ENCODE measurements at places on chromosomes 4 and X.

GRCh38 chr4:123790681-123791080 lies 394.1 kb downstream of the SPRY1 start:
- no peak for DNase-seq

DNA sequence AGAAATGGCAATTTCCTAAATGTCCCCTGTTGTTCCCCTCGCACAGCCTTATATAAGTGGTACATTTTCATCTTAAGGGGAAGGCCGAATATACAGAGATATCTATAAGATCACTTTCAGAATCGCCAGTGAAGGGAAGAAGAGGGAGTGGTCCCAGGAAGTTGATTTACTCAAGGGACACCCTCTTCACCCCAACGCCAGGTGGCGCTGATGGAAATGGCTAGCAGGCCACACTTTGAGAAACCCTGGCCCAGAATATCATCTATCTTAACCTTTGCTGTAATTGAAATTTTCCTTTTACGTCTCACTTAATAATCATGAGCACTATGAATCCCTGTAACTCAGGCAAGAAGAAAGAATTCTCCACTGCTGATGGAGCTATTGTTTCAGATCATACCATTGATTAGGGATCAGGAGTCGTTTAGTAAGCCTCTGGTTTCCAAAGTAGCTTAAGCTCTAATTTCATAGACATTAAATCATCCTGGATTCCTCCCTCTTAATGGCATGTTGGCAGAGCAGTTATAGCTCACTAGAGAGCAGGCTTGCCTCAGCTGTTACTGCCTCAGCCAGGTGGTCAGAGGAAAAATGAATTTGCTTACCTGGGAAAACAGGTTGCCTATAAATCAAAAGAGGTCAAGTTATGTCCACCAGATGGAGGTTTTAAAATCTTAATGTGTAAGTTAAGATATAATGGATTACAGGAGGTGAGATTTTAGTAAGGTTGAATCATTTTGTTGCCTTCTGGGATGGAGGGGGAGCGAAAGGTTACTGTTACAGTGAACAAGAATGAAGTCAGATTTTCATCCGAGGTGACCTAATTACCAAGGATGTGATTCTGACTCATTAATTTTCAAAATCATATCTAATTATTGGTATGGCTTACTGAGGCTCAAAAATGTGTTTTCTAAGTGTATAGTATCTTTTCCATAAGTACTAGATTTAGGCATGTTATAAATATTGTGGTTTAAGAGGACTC lies 941.2 kb upstream of the TENM3 start:
- DNase-seq = peak; percentile 36

- no peak for DNase-seq
These were observed 68.0 kb downstream of the YIPF7 start for GRCh38 chr4:44583393-44583792.

GRCh38 chr4:94722270-94722669 lies 35.5 kb upstream of the BMPR1B start:
- DNase-seq = no peak

DNA sequence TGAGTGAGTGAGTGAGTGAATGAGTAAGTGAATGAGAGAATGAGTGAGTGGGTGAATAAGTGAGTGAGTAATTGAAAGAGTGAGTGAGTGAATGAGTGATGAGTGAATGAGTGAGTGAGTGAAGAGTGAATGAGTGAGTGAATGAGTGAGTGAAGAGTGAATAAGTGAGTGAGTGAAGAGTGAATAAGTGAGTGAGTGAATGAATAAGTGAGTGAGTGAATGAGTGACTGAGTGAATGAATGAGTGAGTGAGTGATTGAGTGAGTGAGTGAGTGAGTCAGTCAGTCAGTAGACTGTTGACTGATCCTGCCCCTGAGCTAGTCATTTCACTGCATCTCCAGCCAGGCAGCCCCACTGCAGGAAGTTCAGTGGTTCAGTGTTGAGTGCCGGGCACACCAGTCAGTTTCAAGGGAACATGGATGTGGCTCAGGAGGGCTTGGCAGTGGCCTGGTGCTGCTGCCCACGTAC lies 228.4 kb upstream of the PSAPL1 start:
- no peak for DNase-seq

DNA sequence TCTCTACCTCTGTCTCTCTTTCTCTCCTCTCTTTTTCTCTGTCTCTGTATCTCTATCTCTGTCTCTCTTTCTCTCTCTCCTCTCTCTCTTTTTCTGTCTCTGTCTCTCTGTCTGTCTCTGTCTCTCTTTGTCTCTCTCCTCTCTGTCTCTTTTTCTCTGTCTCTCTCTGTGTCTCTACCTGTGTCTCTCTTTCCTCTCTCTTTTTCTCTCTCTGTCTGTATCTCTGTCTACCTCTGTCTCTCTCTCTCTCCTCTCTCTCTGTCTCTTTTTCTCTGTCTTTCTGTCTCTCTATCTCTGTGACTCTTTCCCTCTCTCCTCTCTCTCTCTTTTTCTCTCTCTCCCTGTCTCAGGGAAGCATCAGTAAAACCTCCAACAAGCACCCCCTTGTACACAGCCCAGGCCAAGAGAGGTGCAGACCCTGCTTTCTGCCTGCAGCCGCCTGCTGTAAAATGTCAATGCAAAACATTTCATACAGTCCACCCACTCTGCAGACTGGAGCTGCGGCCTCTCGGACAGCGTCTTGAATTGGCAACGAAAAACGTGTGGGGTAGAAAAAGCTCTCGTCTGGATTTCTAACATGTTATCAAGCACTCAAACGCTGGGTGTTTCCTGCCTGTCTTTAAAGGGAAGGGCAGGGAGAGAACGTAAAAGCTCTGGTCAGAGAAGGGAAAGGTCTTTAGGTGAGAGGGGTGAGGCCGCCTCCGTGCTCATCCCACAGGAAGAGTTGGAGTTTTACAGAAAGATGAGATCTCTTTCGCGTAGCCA lies 3.7 kb upstream of the SHOX start:
- DNase-seq = no peak

DNA sequence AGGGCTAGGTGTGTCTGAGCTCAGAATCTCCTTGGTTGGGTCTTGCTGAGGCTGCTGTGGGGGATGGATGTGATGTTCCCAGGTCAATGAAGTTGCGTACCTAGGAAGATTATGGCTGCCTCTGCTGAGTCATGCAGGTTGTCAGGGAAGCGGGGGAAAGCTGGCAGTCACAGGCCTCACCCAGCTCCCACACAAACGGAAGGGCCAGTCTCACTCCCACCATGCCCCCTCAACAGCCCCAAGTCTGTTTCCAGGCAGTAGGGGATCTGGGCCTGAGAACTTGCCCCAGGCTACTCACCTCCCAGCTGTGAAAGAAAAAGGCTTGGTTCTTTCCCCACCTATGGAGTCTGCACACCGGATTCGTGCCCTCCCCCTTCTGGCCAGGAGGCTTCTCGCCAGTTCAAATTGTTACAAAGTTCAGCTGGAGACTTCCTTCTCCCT lies 72.9 kb downstream of the WDR44 start:
- DNase-seq = peak; percentile 5

- DNase-seq = no peak
These were observed 545.7 kb upstream of the PABPC4L start for GRCh38 chr4:134747108-134747805.
